RWPE2 (cell line): ENCODE measurements at places on chromosomes 4 and X.
A peak's percentile ranks its signal among the peaks of the same experiment; 100 is the strongest.

- DNase-seq, result no peak
Observed at GRCh38 chr4:70979445-70980008, 13.9 kb upstream of the DCK start.

DNA sequence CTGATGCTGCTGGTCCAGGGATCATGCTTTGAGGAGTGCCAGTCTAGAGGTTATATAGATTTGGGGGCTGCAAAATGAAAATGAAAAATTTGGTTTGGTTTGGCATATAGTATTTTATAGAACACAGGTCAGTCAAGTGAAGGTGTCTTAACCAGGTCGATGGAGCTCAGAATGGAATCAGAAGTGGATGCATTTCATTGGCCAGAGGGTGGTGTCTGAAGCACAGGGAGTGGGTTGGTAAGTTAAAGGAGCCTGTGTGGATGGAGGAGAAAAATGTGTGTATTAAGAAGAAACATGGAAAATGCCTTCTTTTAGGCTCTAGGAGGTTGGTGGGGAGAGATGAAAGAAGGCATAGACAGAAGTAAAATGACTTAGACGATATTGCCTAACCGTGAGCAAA, 8.6 kb downstream of the GALNT7 start:
- DNase-seq, result no peak

GRCh38 chr4:3481113-3481531, 18.0 kb downstream of the DOK7 start:
- no peak for DNase-seq

- DNase-seq, result peak; percentile 94
Observed at GRCh38 chr4:119300101-119300978, 21.6 kb downstream of the FABP2 start.

DNA sequence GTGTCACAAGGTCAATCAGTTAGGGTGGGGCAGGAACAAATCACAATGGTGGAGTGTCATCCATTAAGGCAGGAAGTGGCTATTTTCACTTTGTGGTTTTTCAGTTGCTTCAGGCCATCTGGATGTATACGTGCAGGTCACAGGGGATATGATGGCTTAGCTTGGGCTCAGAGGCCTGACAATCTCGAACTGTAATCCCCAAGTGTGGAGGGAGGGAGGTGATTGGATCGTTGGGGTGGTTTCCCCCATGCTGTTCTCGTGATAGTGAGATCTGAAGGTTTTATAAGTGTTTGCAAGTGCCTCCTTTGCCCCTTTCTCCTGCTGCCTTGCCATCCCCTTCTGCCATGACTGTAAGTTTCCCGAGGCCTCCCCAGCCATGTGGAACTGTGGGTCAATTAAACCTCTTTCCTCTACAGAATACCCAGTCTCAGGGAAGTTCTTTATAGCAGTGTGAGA, 36.7 kb upstream of the STS start:
- no peak for DNase-seq

- no peak for DNase-seq
Observed at GRCh38 chr4:25663781-25664180, 8.1 kb downstream of the SLC34A2 start.

- no peak for DNase-seq
Observed at GRCh38 chr4:121041307-121042090, 30.8 kb downstream of the NDNF start.

DNA sequence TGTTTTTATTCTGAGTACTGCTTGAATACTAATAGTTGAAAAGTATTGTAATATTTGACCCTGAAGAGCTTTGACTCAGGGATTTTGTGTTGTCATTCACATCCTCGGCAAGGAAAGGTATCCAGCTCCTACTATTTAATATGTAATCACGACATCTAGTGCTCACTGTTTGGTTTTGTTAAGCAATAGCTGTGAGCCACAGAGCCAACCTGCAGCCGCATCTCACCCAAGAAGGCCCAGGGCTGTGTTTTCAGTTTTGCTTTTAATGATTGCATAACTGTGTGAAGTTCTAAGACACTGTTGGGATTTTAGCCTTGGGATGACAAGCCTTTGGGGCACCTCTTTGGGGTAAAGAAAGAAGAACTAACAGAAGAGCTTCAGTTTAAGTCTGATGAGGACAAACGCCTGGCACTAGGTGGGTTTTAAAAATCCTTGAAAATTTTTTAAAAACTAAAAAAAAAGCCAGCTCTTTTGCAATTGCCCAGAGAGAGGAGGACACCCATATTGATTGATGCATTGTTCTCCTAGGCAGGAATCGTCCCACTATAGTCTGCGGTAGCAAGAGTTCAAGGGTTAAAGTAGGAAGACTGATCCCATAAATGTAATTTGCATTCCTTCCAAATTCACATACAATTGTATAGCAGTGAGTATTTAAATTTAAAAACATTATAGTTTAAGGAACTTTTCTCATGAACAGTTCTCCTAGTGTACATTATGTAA, 157.8 kb downstream of the RELL1 start:
- no peak for DNase-seq

DNA sequence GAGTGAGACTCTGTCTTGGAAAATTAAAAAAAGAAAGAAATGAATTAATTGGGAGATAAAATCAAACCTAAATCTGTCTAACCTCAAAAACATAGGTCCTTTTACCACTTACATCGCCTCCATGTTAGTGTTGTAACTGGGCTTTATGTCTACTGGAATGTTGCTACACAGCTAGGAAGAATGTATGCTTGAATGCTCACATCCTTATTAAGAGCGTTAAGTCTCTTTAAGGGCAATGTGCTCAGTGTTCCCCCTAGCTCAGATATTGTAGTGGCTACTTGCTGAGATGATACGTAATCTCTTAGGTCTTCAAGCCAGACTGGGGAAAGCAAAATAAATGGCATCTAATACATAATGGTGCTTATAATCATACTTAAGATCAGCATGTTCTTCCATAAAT, 1072.8 kb downstream of the PDHA2 start:
- no peak for DNase-seq

GRCh38 chr4:117331817-117332216, 246.4 kb upstream of the TRAM1L1 start:
- no peak for DNase-seq

GRCh38 chrX:66053414-66053813, 13.5 kb upstream of the VSIG4 start:
- no peak for DNase-seq

DNA sequence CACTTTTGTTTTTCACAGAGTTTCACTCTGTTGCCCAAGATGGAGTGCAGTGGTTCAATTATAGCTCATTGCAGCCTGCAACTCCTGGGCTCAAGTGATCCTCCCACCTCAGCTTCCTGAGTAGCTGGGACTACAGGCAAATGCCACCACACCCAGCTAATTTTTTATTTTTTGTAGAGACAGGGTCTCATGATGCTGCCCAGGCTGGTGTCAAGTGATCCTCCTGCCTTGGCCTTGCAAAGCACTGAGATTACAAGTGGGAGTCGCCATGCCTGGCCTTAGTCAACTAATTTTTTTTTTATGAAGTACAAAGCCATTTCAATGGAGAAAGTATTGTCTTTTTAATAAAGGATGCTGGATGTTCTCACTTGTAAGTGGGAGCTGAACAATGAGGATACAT, 51.3 kb upstream of the UXT start:
- DNase-seq, result no peak

DNA sequence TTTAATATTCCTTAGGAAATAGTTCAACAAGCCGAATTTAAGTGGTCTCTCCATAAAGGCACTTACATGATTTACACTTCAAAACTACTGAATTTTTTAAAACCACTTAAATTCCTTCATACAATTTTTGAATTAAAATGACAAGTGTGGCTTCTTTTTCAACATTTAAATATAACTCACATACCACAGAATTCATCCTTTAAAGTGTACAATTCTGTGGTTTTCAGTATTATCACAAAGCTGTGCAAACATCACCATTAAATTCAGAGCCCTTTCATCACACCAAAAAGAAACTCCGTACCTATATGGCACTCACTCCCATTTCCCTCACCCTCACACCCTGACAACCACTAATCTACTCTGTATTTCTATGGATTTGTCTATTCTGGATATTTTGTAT, 200.9 kb upstream of the MAB21L2 start:
- no peak for DNase-seq

GRCh38 chrX:72262077-72262476, 15.0 kb downstream of the RPS4X start:
- DNase-seq, result no peak

DNA sequence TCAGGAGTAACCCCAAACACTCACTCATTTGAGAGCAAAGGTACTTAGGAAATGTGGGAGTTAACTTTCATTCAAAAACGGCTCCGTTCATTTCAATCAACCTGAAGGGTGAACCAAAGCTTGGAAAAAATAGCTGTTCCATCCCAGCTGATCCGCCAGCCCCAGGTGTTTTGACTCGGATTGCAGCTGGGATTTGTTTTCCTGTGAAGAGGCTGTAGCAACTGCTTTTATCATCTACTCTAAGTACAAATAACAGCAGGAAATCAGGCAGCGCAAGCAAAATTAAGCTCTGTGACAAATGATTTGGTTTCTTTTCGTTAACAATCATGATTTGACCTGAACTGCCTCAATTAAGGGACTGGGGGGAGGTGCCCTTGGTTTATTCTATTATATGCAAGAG, 154.7 kb downstream of the BEND2 start:
- no peak for DNase-seq

- no peak for DNase-seq
Observed at GRCh38 chr4:18735740-18736268, 714.2 kb upstream of the LCORL start.

- no peak for DNase-seq
Observed at GRCh38 chr4:73064536-73064935, 5.0 kb downstream of the COX18 start.

- peak; percentile 87 for DNase-seq
Observed at GRCh38 chr4:152981278-152981677, 45.2 kb downstream of the FHDC1 start.

GRCh38 chr4:985123-985830, 1.6 kb upstream of the IDUA start:
- DNase-seq, result no peak
